Chondrocyte (in vitro differentiated cells): ENCODE measurements at places on chromosomes 11 and 22. TPM values are rescaled to one million over a fixed set of nuclear protein-coding genes. Genes with fewer than 3 reads are reported as not detected.

VSTM5 gene
- total RNA-seq, result not detected in 3 replicates

RTN4RL2 gene
- 0.31 to 0.57 TPM in 2 of 3 replicates, not detected in the other for total RNA-seq

DNA sequence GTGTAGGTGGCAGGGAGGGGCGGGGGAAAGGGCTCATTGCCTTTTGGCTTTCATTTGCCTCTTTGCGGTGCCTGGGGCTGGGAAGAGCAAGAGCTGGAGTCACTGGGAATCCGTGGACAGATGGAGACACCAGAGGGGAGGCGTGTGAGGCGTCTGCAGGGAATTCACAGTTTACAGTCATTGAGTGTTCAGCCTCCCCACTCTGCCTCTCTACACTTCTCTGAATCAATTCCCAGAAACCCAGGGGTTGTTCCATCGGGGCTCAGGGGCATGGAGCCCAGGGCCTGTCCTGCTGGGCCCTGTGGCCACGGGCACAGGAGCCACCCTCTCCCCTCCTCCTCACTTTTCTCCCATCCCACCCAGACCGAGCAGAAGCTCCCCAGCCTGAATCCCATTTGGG lies 160.5 kb upstream of the NAV2 start:
- DNase-seq, result no peak

GRCh38 chr22:17229991-17230630 lies 10.9 kb upstream of the ADA2 start:
- no peak for DNase-seq

DNA sequence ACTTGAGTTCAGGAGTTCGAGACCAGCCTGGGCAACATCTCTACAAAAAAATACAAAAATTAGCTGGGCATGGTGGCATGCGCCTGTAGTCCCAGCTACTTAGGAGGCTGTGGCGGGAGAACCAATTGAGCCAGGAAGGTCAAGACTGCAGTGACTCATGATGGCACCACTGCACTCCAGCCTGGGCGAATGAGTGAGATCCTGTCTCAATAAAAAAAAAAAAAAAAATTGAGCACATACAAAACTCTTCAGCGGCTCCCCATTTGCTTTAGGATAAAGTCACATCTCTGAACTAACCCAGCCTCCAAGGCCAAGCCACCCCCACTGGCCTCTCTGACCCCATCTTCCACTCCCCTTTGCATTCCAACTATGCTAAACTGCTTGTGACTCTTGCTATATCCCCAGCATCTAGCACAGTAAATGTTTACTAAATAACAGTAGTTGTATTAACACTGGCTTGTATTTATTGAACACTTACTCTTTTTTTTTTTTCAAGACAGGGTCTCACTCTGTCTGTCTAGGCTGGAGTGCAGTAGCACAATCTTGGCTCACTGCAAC lies 28.9 kb downstream of the CREB3L1 start:
- DNase-seq, result no peak

LUZP2 gene
- total RNA-seq, result 12.3 to 34.3 TPM (median 13.9 TPM) in 3 replicates

DNA sequence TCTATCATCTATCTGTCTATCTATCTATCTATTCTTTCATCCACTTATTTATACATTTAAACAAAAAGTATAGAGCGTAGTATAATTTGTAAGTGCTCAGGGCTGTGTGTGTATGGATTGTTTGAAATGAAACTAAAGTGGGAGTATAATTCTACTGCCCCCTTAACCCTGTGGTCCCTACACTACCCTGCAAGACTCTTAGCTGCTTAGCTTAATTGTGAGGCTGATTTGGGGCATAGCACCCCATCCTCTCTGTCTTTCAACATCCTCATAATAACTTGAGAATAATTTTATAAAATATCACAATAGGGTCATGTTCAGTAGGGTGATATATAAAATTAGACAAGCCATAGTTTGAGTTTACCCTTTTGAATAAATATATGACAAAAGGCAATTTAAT lies 11.6 kb downstream of the OR51B4 start:
- DNase-seq, result no peak

GAL3ST1 gene
- total RNA-seq, result 0.82 to 3.9 TPM (median 2.8 TPM) in 3 replicates

- no peak for DNase-seq
Observed at GRCh38 chr11:46692450-46692849, 8.0 kb downstream of the ARHGAP1 start.

DNA sequence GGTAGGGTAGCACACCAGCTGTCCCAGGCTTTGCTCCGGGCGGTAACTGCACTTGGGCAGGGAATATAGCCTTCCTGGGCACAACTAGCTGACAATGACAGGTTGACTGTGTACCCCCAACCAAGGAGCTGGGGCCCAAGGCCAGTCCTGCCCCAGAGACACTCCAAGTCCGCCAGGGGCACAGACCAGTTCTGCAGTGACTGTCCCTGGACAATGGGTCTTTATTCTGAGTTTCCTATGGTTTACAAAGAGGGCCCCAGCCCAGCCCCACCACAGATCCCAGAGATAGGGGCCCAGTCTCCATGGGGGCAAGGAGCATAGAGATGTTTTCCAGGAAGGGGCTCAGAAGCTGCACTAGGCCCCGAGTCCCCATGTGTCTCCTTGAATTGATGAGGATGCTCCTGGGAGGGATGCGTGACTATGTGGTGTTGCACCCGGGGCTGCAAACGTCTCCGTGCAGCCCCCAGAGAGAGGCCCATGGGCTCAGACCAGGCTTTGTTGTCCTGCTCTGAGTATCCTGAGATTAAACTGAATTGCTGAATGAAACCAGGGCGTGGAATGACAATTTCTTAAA lies 48.4 kb downstream of the CD6 start:
- peak; percentile 37 for DNase-seq

DAGLA gene
- 2.8 to 5.5 TPM (median 4.8 TPM) in 3 replicates for total RNA-seq

- DNase-seq, result no peak
Observed at GRCh38 chr11:86035164-86035563, 33.7 kb downstream of the PICALM start.

GRCh38 chr22:30324014-30324730 lies 2.6 kb downstream of the TBC1D10A start:
- DNase-seq, result no peak

NXPE1 gene
- not detected in 3 replicates for total RNA-seq

RIMBP3C gene
- 0.22 to 0.75 TPM (median 0.38 TPM) in 3 replicates for total RNA-seq
